GM10248 (cell line): ENCODE measurements at places on chromosomes 2 and 18.

DNA sequence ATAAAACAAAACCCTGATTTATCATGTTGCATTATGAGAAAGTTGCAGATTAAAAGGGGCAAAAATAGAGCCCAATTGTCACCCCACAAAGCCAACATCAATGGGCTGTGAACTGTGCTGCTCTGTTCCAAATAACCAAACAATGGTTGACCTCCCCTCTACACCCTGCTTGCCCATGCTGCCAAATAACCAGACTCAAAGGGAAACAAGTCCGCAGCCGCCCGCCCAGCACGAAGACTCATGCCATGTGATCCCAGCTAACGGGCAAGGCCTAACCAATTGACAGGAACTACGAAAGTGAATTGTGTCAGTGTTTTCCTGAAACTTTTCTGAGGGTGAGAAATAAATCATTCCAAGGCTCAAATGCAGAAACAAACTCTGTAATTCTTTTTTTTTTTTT, 97.9 kb upstream of the RIOK3 start:
- DNase-seq, result no peak

GRCh38 chr2:8216397-8216796, 465.5 kb upstream of the ID2 start:
- DNase-seq, result no peak

- DNase-seq, result no peak
Measured at GRCh38 chr18:33558529-33558928, 19.5 kb upstream of the ASXL3 start.

GRCh38 chr2:98669675-98670074, 61.3 kb downstream of the MGAT4A start:
- DNase-seq, result no peak

DNA sequence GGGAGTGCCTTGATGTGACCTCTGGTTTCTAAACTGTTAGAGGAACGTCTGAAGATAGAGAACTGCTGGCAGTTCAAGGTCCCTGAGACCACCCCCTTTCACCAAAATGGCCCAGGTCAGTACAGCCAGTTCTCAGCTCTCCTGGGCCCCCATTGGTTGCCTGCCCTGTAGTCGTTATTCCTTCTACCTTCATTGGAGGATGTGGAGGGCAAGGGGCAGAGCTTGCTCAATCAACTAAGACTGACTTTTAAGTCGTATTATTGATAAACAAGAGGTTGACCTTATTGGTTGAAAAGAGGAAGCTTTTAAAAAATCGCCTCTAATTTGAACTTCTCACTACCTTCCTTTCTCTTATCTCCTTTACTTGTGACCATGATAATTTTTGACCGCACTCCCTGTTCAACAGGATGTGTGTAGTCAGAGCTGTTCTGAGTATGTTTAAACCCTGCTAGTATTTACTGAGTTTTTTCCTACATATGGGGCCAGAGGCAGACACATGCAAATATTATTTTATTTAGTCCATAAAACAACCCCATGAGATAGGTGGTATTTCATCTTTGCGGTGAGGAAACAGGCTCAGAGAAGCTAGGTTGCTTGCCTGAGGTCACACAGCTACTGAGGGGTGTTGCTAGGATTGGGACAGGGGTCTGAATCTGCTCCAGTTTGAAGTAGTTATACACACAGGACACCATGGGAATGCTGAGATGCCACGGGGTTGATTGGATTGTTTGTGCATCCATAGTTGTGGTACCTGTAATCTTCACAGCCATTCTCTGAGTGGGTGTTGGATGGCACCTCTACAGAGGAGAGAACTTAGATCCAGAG, 65.9 kb downstream of the TMEM247 start:
- no peak for DNase-seq

DNA sequence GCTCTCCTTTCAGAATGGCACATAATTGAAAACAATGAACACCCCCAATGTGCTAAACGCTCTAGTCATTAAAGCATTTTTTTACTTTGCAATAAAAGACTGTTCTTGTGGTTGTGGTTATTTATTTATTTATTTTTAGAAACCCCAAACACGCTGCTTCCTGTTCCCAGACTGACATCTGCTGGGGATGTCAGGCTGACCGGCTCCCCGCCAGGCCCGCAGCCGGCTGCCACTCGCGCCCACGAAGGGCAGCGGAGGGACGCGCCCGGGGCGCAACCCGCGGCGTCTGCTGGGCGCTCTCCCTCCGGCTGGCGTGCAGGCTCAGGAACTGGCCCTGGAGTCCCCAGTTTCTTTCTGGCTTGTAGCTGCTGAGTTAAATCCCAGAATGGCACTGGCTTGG, 83.1 kb upstream of the SP3 start:
- peak; percentile 45 for DNase-seq

DNA sequence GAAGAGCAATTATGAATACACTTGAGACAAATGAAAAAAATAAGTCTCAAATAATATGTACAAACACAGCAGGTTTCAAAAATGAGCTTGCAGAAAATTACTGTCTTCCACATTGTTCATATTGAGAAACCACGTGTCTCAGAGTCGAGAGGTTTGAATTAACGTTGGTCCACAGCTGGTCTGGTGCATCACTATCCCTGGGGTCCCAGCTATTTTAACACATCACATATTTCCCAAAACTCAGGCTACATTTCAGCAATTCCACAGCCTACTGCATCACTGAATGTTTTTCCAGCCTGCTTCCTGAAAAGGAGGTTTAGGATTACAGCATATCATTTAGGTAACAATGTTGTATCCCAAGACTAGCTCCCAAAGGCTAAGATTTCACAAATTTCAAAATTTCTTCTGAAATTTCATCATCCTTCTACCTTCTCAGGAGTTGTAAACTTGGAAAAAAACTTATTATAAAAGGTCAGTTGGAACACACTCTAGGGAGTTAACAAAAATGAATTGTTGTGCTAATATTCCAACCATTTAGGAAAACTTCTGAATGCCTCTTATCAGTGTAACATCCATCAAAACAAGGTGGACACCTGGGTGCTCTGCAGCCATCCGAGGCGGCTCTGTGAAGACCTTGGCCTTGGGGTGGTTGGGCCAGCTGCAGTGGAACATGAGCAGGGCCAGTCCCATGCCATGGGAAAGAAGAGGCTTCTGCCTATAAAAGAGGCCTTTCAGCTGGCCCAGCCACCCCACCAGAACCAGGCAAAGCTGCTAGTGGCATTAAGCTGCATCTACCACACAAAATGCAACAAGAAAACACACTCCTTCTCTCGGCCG, 198.1 kb upstream of the RBBP8 start:
- DNase-seq, result no peak

DNA sequence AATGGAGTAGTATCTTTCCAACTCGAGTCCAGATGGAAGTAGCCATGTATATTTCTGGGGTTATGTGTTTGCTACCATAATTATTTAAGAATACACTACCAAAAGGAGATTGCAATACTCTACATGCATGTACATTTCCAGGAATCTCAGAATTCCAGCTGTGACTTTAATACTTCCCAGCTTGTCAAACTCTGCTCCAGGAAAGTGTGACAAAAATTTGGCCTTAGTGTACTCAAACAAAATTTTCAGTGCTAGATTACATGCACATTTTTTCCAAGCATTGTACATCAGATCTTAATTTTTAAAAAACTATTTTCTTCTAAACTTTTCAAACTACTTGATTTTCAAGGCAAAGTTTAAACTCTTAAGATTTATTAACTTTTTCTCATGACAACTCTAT, 1791.6 kb downstream of the SUCLG1 start:
- no peak for DNase-seq

DNA sequence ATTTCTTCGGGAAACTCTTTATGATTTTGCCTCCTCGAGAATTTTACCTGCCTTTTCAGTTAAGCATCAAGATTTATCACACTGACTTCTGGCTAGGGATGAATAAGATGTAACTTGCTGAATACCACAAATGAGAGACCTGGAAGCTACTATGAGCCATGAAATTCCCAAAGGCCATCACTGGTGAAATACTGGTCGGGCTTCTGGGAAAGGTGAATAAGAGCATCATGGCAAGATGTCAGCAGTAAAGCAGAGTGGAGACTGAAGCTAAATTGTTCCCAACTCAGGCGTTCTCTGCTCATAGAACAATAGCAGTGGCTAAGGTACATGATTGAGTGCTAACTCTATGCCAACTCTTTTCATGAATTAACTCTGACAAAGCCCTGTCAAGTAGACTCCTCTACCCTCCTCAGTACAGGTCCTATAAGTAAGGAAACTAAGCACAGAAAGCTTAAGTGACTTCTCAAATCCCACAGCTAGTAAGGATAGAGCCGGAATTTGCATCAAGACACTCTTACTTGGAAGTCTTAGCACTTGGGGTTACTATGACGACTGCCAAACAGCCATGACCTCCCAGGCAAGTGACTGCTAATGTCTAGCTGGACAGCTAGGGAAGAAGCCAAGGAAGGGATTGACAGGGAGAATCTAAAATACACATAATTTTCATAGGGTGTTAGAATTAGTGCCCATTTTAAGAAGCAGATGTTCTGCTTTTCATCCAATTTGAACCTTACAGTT, 22.7 kb upstream of the DSC3 start:
- no peak for DNase-seq

DNA sequence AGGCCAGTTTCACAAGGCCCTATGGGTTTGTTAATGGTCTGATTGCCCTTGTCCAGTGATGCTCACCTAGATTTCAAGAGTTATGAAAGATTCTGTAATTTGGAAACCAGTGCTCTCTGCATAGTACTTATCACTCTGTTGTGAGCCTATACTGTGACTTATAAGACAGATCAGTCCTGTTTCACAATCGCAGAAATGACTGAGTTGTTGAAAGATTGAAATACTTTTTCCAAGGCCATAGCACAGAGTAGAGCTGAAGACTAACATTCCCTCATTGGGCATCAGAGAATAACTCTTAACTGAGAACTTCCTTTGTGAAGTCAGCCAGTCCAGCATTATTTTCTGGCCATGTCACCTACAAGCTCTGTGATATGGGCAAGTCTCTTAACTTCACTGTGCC, 44.0 kb downstream of the CCDC85A start:
- no peak for DNase-seq

DNA sequence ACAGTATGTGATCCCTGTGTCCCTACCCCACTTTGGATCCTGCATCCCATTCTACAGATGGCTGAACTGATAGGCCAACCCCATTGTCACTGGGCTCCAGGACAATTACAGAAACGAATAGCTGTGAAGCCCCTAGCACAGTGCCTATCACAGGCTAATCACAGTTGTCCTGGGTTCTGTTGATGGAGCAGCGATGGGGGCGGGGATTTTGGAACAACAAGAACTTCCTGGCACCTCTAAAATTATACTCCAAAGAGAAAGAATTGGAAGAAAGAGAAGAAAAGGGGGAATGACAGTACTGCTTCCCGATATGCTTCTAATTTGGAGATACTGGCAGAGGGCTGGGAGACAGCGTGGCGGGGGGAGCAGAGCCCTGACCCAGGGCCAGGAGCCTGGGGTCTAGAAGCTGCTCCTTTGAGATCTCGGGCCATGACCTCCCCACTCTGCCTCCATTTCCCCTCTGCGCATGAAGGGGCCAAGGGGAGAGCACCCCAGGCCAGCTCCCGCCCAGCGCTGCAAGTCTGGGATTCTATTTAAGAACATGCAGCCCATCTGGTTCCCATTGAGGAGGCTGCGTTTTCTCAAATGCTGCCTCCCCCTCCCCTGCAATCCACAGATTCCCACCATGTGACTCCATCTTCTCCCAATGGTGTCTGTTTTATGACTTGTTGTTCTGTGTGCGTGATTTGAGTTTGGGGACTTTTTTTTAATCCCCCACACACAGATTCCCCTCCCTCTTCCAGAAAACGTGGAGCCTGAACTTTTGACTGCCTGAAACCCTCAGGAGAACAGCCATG, 202.7 kb downstream of the CYP26B1 start:
- DNase-seq, result no peak
